CD4-positive, alpha-beta T cell treated with Interleukin-15 for 1 hour (primary cell): ENCODE measurements at places on chromosomes 1 and 21.

DNA sequence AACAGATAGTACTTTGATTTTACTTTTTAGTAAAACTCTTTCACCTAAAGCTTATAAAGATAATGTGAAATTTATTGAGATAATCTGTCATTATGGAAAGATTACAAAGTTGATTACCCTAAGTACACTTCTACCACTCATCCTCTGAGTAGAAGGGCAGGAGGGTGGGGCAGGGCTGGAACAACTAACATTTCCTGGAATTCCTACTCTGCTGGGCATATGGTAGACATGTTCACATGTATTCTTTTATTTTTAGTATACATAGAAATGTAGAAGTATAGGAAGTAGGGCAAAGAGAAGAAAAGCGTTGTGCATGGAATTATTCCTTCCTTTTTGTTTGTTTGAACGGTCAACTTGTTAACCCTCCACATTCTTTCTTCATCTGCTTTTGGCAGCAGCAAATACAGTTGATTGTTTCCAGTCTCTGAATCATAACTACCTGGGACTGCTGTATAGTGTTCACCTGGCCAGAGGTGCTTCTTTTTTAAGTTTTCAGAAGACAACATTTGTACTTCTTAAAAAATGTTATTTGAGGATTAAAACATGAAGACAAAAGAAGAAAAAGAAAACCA, 85.1 kb downstream of the POU2F1 start:
- DNase-seq, result no peak

GRCh38 chr1:185808631-185809030, 74.4 kb downstream of the HMCN1 start:
- no peak for DNase-seq

DNA sequence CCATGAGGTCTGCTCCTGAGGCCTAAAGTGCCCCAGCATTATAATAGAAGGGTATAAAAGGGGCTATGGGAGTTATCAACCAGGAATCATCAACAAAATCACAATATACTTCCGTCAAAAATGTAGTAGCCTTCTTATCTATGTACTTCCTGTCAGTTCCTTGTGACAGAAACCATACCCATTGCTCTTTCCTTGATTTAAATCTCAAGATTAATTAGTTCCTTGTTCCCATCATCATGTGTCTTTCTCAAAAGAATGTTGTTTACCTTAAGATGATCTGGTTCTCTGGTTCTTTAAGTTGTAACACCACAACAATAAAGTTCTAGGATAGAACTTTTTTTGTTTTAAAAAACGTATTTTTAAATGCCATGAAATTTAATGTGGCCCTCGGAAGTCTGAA, 833.3 kb downstream of the LTN1 start:
- no peak for DNase-seq

DNA sequence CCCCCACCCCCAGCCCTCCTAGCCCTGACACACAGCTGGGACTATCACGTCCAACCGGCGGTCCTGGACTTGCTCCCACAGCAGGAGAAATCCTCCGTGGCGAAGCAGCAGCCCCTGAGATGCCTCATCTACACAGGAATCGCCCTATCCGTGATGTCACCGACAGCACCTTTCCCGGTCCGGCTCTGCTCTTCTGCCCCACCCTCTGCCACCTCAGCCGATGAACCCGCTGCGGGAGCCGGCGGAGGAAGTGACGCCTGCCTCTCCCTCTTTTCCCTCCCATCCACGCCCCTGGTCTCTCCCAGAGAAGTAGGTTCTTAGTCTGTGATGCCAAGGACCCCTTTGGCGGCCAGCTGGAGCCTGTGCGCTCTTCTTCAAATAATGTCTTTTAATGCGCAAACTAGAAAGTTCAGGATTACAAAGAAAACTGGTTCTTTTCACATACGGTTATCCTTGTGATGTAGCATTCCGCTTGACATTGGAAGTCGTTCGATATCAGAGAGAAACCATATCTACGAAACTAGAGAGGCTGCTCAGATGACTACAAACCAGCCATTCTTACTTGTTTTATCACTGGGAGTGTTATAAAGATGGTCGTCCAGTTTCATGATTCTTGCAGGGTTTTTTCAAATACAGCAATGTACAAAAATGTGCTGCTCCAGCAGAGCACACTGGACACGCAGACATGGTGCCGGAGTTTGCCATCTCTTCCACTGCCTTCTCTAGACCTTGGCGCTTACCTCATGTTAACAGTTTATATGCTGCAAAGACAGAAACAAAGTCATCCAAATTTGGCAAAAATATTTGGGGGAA, 120.3 kb downstream of the PPIAL4G start:
- DNase-seq, result peak; percentile 26

- DNase-seq, result no peak
Measured at GRCh38 chr1:61687901-61688300, 37.0 kb downstream of the TM2D1 start.

DNA sequence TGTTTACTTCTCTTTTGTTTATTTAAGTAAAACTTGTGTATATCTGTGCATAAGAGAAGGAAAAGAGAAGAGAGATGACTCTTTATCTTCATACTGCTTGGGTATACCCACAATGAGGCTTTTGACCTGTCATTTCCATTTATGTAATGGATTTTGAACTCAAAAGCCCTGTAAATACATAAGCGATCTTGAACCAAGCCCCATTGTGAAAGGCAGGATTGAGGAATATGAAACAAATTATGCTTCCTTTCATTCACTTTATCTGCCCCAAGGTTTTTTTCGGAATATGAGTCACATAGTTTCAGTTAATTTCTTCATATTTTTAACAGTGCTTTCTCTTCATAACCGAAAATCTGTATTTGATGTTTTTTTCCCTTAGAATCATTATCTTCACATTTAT, 21.4 kb downstream of the CNST start:
- no peak for DNase-seq

- no peak for DNase-seq
Measured at GRCh38 chr1:72442262-72442661, 159.9 kb upstream of the NEGR1 start.

- no peak for DNase-seq
Measured at GRCh38 chr1:188594542-188595235, 1765.9 kb downstream of the PLA2G4A start.

DNA sequence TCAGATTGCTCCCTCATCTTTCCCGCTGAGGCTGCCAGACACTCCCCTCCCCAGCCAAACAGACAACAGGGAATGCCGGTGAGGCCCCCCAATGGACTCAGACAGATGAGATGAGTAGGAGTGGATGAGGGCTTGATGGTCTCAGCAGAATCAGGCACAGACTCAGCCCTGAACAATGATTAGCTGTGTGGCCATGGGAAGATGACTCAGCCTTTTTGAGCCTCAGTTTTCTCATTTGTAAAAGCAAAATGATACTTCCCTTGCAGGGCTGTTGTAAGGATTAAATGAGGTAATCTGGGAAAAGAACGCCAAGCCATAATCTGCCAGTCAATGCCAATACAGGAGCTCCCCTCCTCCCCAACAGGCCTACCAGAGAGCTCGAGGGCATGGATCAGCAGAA, 12.4 kb downstream of the C1orf198 start:
- no peak for DNase-seq

DNA sequence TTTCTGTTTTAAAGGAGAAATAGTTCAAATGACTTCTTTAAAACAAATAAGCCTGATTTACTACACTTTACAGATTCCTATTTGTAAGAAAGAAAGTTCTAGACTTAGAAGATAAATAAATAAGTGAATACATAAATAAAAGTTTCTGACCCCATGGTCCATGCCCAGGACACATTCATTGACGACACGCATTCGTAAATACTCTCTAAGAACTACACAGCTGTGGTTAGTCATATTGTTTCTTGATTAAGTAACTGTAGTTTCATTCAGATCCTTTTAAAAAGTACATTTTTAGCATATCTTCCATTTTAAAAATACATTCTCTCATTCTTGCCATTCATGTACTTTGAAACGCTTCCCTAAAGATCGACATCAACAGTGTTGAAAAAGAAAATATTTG, 497.4 kb downstream of the SETD4 start:
- DNase-seq, result no peak

GRCh38 chr1:175072099-175072951, 4.7 kb downstream of the TNN start:
- DNase-seq, result no peak

DNA sequence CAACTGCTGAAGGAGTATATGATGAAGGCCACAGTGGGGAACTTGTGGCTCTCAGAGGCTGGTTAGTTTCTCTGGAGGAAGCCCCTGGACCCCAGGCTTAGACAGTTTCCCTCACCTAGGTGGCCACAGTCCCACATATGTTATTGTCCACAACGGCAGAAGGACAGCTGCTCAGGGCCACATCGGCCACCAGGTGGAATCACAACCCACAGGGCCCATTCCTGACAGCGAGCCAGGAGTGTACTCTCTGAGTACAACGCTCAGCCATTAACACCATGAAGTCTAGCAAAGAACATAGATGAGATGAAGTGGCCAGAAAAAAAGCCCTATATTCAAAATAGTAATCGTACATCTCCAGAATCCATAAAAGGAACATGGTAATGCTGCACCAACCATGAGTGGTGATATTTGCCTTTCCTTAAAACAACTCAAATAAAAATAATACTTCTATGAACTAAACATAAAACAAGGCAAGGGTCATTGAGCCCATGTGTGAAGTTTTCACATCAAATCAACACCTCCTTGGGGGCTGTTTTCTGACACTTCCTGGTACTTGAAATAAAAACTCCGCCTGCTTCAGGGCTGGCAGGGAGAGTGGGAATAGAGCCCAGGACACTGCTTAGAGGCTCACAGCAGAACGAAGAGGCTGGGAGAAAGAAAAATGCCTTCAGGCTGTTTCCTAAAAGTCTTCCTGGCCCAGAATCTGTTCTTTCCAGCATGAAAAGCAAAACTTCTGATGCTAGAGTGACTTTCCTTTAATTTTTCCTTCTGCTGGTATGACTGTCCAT, 383.3 kb downstream of the HHAT start:
- DNase-seq, result no peak

DNA sequence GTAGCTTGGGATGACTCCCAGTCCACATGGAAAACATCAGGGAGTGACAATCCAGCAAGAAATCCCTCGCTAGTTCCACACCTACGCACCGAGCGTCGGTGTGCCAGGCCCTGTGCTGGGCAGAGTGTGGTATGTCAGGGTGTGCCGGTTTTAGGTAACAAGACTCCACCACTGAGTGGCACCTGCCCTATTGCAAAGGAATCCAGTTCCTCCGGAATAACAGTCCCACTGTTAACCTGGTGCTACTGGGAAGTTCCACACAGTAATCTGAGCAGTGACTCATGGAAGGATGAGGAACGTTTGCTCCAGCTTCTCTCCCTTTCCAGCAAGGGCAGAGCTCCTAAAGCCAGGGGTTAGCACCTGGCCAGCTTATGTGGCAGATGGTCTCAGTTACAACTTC, 14.3 kb downstream of the RNF207 start:
- no peak for DNase-seq

DNA sequence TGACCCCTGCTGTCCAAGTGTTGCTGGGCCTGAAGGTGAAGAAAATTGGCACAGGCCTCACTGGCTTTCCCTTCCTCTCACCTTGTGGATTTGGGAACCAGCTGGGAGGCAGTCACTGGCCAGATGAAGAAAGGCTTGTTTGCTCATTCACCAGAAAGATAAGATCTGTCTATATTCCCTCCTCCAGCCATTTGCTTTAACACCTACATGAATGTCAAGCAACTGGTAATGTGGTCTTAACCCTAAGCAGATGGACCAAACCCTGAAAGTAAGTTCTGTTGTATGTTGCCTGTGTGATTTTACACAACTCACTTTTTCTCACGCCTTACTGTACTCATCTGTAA, 10.3 kb upstream of the SRRM1 start:
- no peak for DNase-seq

GRCh38 chr1:110069404-110070281, 829 bp downstream of the ALX3 start:
- no peak for DNase-seq

DNA sequence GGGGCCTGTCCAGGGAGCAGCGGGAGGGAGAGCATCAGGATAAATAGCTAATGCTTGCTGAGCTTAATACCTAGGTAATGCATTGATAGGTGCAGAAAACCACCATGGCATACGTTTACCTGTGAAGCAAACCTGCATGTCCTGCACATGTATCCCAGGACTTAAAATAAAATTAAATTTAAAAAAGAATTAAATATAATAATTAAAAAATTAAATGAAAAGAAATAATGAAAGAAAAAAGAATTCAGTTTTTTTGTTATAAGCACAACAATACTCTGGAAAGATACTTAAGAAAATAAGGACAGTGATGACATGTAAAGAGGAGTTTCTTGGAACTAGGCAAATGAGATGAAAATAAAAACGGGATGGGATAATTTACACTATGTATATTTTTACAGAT, 386.2 kb downstream of the LRRIQ3 start:
- no peak for DNase-seq

DNA sequence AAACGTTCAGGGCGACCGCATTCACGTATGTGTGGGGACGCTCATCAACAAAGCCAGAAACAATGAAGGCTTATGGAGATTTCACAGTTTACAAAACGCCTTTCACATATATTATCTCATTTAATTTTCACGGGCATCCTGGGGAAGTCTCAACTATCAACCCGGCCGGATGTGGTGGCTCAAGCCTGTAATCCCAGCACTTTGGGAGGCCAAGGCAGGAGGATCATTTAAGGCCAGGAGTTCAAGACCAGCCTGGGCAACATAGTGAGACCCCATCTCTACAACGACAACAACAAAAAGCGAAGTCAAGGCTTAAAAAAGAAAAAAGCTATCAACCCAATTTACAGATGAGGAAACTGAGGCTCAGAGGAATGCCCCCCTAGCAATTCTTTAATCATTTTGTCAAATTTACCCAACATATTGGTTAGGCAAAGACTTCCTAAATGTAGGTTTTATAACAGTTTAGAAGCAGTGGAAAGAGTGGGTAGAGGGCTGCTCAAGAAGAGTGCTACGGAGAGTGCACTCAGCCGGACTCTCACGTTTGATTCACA, 28.3 kb downstream of the SLC66A1 start:
- no peak for DNase-seq

GRCh38 chr1:108897865-108898720, 21.3 kb downstream of the GPSM2 start:
- DNase-seq, result peak; percentile 25

GRCh38 chr1:218297867-218298266, 12.8 kb downstream of the RRP15 start:
- no peak for DNase-seq

DNA sequence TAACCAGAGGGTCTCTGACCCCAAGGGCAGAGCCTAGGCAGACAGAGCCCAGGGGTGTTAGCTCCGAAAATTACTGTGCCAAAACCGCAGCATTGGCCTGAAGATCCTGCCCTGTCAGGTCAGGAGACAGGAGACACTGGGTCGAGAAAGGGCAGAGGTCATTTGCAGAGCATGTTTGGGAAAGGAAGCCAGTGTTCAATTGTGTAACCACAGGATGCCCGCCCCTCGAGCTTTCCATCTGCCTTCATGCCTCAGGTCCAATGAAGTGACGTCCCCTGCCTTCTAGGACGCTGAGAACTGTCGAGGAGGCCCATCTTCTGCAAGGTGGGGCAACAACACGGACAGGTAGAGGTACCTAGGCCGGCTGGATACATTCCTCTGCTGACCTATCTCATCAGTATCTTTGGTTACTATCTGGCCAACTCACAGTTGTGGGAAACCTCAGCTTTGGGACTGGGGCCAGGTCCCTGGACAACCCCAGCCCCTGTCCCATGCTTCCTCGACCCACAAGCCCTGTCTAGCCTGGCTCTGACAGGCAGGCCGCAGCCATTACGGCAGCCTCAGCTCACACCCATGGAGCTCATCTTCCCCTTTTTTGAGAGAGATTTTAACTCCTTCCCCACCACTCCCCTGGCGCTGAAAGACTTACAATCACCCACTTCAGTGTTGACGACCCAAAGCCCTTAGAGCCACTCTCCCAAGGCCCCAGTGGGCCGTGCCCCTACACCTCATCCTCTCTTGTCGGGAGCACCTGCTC, 1.3 kb downstream of the ARL8A start:
- peak; percentile 41 for DNase-seq
